ENCODE measurements at places on chromosomes 7 and 10.
A peak's percentile ranks its signal among the peaks of the same experiment; 100 is the strongest.

DNA sequence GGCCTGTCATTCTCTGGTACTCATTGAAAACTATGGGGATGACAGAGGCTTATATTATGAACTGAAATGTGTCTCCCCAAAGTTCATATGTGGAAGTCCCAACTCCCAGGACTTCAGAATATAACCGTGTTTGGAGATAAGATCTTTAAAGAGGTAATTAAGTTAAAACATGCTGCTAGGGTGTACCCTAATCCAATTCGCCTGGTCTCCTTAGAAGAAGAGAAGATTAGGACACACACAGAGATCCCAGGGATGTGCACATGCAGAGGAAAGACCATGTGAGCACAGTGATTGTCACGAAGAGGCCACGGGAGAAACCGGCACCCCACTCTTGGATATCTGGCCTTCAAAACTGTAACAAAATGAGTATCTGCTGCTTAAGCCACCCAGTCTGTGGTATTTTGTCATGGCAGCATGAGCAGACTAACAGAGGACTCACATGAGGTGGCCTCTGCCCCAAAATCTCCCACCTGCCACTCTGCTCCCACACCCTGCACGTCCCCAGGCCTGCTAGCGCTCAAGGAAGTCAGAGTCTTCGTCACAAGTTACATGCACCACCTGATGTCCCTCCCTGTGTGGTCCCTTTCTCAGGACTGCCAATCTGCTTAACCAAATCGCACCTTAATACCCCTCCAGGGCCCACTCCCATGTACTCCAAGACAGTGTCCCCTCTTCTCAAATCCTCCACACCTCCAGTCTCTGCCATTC lies 26.8 kb downstream of the PLAC9 start:
- DNase-seq = no peak

GRCh38 chr7:40506158-40506557 lies 371.4 kb downstream of the SUGCT start:
- no peak for DNase-seq

DNA sequence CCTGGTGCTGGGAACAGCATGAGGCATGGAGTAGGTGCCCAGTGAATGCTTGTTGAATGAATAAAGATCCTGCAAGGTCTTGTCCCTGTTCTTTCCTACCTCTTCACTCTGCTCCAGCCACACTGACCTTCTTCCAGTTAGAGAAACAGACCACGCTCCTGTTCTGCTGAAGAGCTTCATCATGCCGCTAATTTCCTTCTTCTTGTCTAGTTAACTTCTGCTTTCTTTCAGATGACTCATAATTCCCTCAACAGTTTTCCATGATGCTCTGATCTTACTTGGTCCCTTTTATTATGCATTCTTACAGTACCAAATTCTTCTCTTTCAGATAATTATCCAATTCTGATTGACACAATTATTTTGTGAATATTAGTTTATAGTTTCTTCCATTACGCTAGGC lies 59.5 kb upstream of the C1QL3 start:
- no peak for DNase-seq

DNA sequence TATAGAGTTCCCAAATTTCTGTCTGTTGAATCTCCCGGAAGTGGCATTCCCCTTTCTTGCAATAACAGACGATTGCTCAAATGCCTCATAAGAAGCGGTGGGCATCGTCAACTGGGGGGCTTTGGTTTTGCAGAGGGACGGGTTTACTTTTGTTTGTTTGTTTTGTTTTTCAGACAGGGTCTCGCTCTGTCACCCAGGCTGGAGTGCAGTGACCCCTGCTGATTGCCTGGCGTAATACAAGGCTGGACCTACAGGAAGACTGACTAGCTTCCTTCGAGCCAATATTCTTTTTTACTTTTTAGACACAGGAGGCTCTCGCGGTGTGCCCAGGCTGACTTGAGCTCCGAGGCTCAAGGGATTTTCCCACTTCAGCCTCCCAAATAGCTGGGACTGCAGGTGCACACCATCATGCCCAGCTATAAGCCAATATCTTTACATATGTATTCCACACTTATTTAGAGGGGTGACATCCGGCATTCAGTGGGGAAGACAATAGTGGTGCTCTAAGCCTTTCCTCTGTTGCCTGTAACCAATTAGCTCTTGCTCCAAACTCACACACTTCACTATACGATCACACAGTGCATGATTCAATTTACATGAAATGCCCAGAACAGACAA lies 58.1 kb downstream of the FHIP2A start:
- DNase-seq = peak; percentile 80

Data from mesendoderm (in vitro differentiated cells).